ENCODE measurements at places on chromosomes 2 and 18.

DNA sequence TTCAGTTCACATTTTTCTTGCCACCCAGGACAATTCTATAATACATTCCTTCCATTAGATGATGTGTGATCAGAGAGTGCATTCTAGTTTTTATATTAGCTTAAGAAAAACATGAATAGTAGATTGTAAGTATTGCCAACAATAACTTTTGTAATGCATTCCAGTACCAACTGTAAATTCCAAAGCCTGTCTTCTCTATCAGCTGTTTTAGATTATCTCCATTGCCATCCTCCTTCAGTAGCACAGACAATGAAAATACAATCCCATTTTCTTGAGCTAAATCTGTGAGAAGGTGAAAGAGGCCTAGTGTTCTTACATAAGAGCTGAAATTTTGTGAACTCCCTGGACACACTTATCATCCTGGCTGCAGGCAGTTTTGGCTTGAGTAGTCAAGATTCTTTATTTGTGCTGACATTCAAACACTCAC lies 103.9 kb downstream of the CCBE1 start:
- DNase-seq, result no peak

GRCh38 chr2:128286011-128286721 lies 32.5 kb downstream of the HS6ST1 start:
- DNase-seq, result no peak

DNA sequence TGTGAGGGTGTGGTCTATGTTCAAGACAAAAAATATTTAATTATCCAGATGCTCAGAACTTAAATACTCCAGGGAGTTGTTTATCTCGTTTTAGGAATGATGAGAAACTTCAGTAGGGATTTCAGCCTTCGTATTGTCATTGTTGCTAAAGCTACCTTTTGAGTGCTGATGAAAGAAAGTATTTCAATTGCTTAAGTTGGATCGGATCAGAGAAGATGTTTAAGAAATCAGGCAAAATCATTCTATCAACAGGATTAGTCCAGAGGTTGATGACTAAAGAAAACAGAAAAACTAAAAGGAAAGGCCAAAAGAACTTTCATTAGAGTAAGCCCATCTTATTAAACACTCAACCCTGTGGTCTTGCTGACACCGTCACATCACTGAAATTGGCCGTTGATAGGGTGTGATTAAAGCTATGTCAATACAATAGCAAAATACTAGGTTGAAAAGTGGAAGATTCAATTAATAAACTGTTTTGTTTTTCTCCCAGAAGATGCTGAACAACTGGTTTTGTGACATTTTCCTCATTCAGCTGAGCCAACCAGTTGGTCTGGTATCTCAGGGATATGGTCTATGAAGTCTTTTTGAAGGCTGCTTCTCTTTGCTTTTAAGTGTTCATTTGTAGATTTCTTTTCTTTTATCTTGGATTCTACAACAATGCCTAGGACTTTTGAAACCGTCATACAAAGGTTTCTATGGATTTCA lies 551.7 kb downstream of the SLC4A3 start:
- DNase-seq, result no peak

DNA sequence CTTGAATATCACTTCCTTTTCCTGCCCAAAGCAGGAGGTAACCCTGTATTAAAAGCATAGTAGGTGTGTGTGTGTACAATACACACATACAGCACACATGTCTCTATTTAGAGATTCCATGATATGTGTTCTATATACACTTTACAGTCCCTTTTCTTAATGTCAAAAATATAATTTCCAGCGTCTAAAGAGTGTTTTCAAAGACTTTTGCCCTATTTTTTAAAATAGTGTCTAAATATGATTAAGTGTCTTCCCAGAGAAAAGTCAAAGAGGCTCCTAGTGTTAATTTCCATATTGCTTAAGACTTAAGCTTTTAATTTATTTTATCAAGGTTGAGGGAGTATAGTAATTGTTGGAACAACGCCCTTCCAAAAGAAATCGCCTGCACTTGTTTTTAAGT lies 420.3 kb upstream of the POU3F3 start:
- DNase-seq, result no peak

DNA sequence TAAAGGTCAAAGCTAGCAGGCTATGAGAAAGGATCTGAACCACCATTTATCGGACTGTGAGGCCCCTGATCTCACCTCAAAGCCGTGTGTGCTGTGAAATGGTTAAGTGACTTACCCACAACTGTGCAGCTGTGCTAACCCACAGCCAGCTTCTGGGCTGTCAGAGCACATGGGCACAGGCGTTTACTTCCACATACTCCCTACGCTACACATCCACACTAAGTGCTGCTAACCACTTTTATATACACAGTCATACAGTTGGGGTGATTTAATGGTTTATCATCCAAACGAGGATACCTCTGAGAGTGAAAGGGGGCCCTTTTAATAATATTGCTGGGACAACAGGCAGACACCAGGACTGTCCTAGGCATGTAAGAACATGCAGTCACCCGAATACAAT lies 37.3 kb downstream of the CYRIA start:
- no peak for DNase-seq

DNA sequence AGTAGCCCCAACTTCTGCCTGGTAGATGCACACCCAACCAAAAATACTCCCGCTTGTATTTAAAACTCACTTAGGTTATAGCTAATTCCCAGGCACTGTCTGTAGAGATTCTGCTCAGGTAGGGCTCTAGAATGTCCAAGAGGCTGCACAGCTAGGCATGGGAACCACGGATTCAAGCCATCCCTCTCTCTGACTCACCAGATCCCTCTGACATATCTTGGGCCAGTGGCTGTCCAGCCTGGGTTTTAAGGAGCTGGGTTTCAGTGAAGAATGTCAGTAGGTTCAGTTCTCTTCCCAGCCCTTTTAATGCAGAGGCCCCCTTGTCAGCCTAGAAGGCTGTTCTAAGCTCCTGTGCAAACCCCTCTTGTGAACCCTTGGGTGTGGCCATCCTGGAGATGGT lies 15.9 kb upstream of the IL1R1 start:
- no peak for DNase-seq

GRCh38 chr2:23803264-23803964 lies 123.5 kb downstream of the ATAD2B start:
- DNase-seq, result no peak

GRCh38 chr2:10427618-10427949 lies 20.5 kb downstream of the ODC1 start:
- DNase-seq, result no peak

DNA sequence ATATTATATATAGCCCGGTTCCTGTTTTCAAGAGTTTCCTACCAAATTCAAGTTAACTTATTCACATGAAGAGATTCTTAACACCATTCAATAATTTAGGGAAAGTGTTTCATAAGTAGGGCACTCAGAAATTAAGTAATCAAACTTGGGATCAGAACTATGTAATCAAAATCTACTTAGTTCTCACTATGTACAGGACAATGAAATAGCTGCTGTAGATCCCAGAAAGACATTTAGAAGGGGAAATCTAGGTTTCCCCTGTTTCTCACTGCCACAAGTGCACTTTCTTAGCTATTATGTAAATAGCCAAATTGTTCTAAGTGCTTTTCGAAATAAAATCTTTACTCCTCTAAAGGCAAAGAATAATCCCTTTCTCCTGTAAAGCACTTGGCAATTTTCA lies 493.6 kb upstream of the SETBP1 start:
- DNase-seq, result no peak

- no peak for DNase-seq
Measured at GRCh38 chr18:45954070-45954934, 12.8 kb downstream of the EPG5 start.

- DNase-seq, result no peak
Measured at GRCh38 chr2:28322981-28323396, 69.7 kb upstream of the FOSL2 start.

DNA sequence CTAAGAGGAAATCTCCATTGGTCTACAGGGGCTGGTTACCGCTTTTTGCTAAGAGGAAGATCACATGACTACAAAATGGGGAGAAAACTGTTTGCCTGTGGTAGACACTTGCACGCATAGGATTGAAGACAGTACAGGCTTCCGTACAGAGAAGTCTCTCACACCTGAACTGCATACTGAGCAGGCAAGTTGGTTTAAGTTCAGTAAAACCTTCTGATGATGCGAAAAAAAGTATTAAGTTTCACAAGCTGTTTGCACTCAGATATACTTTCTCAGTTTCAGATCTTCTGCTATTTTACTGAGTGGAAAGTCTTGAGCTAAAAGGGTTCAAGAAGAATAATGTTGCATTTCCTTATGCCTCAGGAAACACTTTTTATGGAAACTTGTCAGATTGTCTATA lies 292.2 kb upstream of the MC4R start:
- no peak for DNase-seq

DNA sequence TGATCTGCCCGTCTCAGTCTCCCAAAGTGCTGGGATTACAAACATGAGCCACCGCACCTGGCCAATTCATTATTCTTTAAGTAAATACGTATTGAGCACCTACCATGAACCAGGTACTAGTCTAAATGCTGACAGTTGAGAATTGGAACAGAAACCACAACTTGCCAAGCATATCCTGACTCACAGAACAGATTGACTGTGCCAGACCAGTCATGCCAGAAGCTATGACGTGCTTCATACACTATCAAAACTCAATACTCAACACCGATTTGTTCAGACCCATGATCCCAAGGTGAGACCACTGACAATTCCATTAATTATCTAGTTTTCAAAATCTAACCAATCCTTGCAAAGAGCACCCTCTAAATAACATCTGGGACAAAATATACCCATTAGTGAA lies 148.6 kb downstream of the B3GNT2 start:
- DNase-seq, result no peak

GRCh38 chr18:35861367-35862118 lies 110.9 kb upstream of the RMP24 start:
- no peak for DNase-seq

DNA sequence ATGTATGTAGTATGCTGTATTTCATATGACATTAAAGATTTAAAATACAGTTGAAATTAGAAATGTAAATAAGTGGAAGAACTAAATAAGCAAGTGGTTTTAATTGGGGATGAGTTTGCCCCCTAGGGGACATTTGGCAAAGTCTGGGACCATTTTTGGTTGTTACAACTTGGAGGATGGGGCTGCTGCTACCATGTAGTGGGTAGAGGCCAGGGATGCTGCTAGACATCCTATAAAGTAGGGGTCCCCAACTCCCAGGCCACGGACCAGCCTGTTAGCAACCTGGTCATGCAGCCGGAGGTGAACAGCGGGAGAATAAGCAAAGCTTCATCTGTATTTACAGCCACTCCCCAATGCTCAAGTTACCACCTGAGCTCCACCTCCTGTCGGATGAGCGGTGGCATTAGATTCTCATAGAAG lies 27.9 kb upstream of the ASNSD1 start:
- no peak for DNase-seq

DNA sequence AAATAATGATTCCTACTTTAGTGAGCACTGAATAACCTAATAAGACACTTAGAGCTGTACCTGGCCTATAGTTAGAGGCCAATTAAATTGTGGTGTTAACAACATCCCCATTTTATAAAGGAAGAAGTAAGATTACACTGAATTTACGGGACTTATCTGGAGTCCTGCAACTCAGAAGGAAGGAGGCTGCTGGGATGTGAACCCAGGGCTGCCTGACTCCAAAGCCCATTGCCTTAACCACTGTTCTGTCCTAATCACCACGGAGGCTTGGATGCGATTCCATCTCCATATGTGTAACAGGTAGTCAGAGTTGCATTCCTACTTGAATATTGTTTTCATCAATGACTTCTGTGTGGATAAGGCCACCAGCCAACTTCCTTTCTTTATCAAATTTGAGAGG lies 168.9 kb downstream of the SOCS6 start:
- no peak for DNase-seq

DNA sequence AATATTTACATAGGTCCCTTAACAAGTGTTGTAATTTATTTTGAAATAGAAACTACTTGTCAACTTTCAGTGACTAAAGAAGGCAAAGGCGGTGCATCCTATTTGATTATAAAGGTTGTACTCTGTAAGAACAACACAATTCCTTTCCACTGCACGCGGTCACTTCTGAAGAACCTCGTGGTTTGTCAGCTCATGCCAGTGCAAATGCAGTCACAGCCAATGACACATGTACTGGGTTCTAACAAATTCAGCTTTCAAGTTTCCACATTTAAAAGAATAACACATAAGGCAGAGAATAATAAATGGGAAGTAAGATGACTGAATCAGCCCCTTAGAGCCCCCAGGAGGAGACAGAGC lies 39.7 kb downstream of the CYB5A start:
- no peak for DNase-seq

GRCh38 chr2:63050334-63051041 lies at the start of gene OTX1:
TSS of gene OTX1 (plus strand) at chr2:63050830. CDS start at chr2:63052991, 2,161 bp downstream.
- DNase-seq, result peak; percentile 77

DNA sequence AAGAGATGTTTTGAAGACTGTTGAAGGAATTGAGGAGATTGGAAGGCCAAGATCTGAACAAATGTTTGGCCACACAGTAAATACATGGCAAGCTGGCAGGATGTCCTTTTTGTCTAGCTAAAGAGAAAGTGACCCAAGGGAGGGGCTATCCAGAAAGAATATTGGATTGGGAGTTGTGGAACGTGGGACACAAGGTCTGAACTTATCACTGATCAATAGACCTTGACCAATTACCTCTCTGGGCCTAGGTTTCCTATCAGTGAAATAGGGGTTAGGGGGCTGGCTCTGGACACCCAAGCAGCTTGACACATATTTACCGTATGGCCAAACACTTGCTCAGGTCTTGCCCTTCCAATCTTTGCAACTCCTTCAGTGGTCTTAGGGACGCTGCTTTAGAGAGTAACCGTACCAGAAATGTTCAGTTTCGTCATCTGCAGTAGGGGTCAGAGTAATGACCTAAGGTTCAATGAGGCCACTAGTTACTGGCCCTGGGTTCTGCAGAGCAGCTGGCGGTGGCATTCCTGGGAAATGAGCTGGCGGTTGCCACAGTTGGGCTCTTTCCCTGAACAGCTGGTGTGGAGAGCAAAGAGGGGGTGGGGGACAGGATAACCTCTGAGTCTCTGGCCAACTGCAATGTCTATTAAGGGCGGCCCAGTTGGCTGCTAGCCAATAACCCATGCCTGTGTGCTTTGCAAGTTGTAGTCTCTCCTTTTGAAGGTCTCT lies 70.1 kb upstream of the STPG4 start:
- no peak for DNase-seq

DNA sequence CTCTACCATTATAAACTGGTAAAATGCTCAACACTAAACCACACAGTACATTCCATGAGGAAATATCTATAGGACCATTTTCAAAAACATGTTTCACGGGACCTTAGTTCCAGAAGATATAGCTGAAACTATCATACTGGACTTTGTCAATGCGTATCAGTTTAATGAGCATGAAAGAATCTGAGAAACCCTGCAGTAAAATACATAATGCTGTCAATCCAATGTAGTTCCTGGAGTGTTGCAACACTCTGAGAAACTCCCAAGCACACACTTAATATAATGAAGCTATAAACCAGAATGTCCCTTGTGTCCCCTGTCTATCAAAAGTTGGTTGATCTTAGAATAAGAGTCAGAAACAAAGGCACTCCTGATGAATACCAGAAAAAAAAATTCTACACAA lies 16.2 kb downstream of the IWS1 start:
- DNase-seq, result no peak

- DNase-seq, result no peak
Measured at GRCh38 chr2:188219541-188219940, 72.1 kb upstream of the GULP1 start.

- no peak for DNase-seq
Measured at GRCh38 chr2:230872968-230873660, 8.4 kb downstream of the ITM2C start.

Measured in head of caudate nucleus (tissue), 42 donors.